ENCODE measurements at places on chromosomes 6 and 20. TPM values are rescaled to one million over a fixed set of nuclear protein-coding genes. Genes with fewer than 3 reads are reported as not detected.

HTR1E gene
- not detected for total RNA-seq

DUSP15 gene
- total RNA-seq, result not detected

COX4I2 gene
- total RNA-seq, result not detected

PHACTR2 gene
- 41.0 TPM for total RNA-seq

GSTA3 gene
- total RNA-seq, result not detected

DNA sequence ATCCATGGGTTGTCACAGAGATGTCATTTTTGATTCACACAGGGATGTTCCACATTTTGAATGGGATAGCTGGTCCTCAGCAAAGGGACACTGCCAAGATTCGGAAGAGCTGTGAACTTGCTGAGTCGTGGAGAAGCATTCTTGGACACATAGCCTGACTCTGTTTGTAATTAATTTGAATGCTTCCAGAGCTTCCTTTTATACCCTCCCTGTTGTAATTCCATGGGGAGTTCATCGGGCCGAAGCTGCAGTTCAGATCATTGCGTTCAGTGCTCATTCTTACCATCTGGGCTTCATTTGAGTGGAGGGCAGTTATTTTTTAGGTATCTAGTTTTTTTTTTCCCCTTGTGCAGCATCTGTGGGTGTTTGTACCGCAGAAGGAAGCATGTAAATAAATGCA is 126.5 kb downstream of the SLC24A3 start:
- H3K36me3 ChIP-seq, result no peaks in the 10 kb centered on the region
- H3K27ac ChIP-seq, result no peak overlapping the region
- H3K27me3 ChIP-seq, result no peaks in the 10 kb centered on the region
- DNase-seq, result no peak

- H3K36me3 ChIP-seq, result peaks cover 36% of the 10 kb centered on the region
- H3K4me1 ChIP-seq, result peaks cover 18% of the 10 kb centered on the region
- no peak for DNase-seq
Measured at GRCh38 chr20:21391972-21392352, 5.4 kb downstream of the NKX2-4 start.

DNA sequence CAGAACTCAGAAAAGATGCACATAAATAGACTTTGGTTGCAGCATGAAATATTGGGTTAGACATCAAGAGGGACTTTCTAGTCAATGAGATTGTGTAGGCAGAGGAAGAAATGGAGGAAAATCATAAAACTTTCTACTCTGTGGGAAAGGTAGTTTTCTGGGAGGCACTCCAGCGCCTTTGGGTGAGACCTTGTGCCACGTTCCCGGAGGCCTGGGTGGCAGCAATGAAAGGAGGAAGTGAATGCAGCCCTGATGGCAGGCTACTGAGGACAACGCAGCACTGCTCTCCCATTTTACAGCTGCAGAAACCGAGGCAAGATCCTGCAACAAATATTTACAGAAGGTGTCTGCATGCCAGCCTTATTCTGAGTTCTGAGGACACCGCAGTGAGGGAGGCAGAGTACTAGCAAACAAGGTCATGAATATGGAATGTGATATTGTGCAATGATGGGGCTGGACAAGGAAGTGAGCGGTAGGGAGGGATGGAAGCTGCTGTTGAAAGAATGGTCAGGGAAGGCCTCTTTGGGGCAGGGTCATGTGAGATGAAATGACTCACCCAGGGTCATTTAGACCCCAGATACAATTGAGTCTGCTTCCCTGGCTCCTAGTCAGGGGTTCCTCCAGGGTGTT is 159.1 kb downstream of the TFAP2C start:
- H3K27ac ChIP-seq, result no peak overlapping the region
- H3K27me3 ChIP-seq, result no peaks in the 10 kb centered on the region
- H3K4me1 ChIP-seq, result no peaks in the 10 kb centered on the region
- no peak for DNase-seq
- H3K4me3 ChIP-seq, result no peak overlapping the region

DNA sequence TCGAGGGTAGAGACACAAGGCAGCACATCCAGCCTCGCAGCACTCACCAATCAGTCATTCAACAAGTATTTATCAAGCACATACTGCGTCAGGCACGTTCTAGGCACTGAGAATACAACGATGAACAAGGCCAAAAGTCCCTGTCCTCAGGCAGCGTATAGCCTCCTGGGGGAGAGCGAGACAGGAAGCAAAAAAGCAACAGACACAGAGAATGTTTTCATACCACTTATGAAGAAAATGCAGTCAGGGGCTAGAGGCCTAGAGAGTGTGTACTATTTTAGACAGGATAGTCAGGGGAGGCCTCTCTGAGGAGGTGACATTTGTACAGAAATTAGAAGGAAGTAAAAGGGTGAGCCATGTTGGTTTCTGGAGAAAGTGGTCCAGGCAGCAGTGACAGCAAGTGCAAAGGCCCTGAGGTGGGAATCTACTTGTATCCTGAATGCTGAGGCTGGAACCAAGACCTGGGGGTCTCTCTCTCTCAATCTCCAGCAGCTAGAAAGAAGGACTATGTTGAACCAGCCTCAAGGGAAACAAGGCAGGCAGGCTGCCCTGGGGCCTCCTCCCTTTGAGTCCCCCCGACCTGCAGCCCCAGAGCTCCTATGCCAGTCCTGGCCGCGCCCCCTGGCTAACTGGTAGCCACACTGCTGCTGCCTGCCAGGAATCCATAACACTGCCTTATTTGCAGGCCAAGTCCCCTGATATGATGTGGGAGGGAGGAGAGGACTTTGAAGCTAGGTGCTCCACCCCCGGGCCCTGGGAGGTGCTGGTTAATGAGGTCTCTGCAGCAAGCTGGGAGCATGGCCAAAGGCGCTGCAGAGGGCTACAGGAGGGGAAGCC is 151.2 kb downstream of the GRM4 start:
- no peak overlapping the region for H3K27ac ChIP-seq
- H3K4me3 ChIP-seq, result no peak overlapping the region
- H3K4me1 ChIP-seq, result no peaks in the 10 kb centered on the region
- no peak for DNase-seq
- no peaks in the 10 kb centered on the region for H3K36me3 ChIP-seq

DNA sequence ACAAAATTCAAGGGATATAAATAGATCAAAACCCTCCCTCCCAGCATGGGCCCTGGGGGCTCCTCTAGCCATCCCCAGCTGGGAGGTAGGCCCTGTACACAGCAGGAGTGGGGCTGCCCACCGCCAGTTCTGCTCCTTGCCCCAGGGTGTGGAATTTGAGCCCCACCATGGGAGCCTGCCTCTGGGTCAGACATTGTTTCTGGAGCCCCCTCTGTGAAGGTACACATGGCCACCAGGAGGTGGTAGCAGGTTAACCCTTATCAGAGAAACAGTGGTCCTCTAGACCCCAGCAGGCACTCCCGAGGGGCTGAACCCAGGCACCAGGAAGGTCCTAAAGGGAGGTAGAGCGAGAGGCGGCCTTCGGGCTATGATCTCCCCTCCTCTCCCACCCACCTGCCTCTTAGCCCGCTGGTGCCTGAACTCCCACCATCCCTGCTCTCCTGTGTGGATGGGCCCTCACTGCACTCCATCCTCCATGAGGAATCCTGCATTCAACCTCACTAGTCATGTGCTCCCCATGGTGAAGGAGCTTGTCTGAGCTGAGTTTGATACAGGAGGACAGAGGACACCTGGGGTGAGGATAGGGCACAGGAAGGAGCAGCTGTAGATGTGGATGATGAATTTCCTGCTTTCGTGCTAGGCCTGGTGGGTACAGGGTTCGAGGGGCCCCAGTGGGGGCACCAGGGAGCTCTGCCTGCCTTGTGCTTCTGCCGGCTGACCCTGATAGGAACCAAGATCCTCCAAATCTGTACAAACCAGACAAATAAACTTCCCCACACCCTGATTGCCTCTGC is 114.9 kb downstream of the GRM4 start:
- no peaks in the 10 kb centered on the region for H3K36me3 ChIP-seq
- DNase-seq, result no peak
- H3K27ac ChIP-seq, result no peak overlapping the region
- H3K27me3 ChIP-seq, result peaks cover 2% of the 10 kb centered on the region

DNA sequence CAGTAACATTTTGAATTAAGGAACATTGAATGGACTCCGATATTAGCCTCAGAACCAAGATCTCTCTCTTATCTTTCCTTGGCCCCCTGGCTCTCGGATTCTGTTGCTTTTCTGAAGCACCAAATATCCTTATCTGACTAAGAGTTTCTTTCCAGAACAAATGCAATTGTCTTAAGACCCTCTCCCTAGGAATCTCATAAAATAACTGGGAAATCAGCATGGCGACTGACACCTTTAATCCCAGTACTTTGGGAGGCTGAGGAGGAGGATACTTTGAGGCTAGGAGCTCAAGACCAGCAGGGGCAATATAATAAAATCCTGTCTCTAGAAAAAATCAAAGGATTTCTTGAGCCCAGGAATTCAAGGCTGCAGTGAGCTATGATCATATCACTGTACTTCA is 984.5 kb downstream of the HACE1 start:
- H3K4me3 ChIP-seq, result no peak overlapping the region
- H3K27ac ChIP-seq, result no peak overlapping the region
- no peak for DNase-seq
- no peaks in the 10 kb centered on the region for H3K4me1 ChIP-seq

DNA sequence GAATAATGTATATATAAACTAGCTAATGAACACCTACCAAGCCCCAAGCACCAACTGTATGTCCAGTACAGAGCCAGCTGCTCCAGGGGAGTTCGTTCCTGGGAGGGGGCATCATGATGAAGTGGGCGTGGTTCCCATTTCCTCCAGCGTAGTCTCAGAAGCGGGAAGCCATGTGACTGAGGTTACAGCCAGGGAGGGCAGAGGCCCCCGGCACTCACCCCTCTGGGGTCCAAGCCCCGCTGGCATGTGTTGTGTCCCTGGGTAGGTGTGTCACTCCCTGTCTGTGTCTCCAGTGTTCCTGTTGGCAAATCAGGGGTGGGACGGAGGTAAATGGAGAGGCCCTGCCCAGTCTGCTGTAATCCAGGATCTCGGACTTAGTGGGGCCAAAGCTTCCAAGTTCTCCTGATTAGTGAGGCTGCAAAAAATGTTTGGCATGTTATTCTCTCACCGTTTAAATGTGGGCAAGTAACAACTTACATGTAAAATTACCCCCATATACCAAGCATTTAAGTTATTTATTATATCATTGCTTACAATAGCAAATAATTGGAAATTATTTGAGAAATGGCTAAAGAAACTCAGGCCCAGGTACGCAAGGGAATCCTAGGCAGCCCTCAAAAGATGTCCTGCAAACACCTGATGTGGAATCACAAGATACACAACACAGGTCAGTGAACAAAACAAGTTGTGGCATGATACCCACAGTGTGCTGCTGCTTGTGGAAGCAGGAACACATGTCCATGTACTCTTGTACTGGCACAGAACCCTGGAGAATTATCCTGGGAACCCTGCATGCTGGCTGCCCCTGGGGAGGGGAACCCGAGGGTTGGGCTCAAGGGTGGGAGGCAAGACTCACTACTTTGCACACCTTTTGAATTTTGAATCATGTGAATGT is 22.2 kb downstream of the FAM110A start:
- no peak overlapping the region for H3K4me3 ChIP-seq
- DNase-seq, result no peak
- H3K4me1 ChIP-seq, result peaks cover 46% of the 10 kb centered on the region
- peaks cover 8% of the 10 kb centered on the region for H3K36me3 ChIP-seq
- no peaks in the 10 kb centered on the region for H3K27me3 ChIP-seq

- H3K36me3 ChIP-seq, result no peaks in the 10 kb centered on the region
- H3K27ac ChIP-seq, result no peak overlapping the region
Measured at GRCh38 chr6:119686644-119687043, 337.1 kb upstream of the MAN1A1 start.

- H3K4me1 ChIP-seq, result peaks cover 14% of the 10 kb centered on the region
- H3K36me3 ChIP-seq, result no peaks in the 10 kb centered on the region
- no peak overlapping the region for H3K4me3 ChIP-seq
Measured at GRCh38 chr6:100484474-100484873, 19.8 kb upstream of the SIM1 start.

DNA sequence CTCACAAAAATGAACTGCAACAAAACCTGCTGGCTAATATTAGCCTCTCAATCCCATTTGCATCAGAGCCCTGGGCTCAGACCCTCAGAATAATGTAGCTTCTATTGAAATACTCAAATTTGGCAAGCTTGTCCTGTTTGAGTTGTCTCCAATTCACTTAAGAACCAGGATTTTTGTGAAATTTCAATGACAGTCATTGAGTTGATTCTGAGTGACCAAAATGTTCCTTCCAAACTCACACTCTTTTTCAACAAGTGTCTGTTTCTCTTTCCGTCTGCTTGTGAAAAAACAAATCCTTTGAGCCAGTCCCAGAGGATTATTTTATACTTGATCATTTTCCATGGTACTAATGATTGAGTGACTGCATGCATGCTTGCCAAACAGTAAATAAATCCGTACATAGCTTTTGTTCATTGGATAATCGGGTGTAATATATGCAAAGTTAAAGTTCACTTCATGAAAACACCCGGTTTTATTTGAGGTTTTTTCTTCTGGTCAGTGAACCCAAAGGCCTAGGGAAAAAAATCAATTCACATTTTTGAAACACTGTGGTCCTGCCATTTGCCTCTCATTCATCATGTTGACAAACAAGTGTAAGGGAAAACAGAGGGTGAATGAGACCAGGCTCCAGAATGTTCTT is 16.4 kb upstream of the SLC22A2 start:
- H3K27ac ChIP-seq, result no peak overlapping the region
- H3K4me3 ChIP-seq, result no peak overlapping the region
- no peaks in the 10 kb centered on the region for H3K36me3 ChIP-seq
- DNase-seq, result no peak

- H3K27ac ChIP-seq, result no peak overlapping the region
- peaks cover 3% of the 10 kb centered on the region for H3K4me1 ChIP-seq
- DNase-seq, result no peak
- H3K4me3 ChIP-seq, result no peak overlapping the region
- H3K36me3 ChIP-seq, result peaks cover 14% of the 10 kb centered on the region
- H3K27me3 ChIP-seq, result no peaks in the 10 kb centered on the region
Measured at GRCh38 chr20:53444401-53445149, 149.1 kb downstream of the ZNF217 start.

- H3K4me3 ChIP-seq, result no peak overlapping the region
- H3K27ac ChIP-seq, result no peak overlapping the region
- H3K36me3 ChIP-seq, result peaks cover 24% of the 10 kb centered on the region
- H3K4me1 ChIP-seq, result peaks cover 9% of the 10 kb centered on the region
- no peaks in the 10 kb centered on the region for H3K27me3 ChIP-seq
Measured at GRCh38 chr6:157314705-157315321, 8.5 kb downstream of the TMEM242 start.

Measured in activated T-helper 2 cell treated with anti-CD3 and anti-CD28 coated beads, Interferon-gamma antibody, Interleukin-2, Interleukin-4, amounts not matched to agents 10 μg/mL and 5 μg/mL and 100 μg/mL, durations not matched to agents 14 hours and 24 hours and 36 hours (primary cell).